ENCODE measurements at places on chromosomes 2 and 18.
A peak's percentile ranks its signal among the peaks of the same experiment; 100 is the strongest.

DNA sequence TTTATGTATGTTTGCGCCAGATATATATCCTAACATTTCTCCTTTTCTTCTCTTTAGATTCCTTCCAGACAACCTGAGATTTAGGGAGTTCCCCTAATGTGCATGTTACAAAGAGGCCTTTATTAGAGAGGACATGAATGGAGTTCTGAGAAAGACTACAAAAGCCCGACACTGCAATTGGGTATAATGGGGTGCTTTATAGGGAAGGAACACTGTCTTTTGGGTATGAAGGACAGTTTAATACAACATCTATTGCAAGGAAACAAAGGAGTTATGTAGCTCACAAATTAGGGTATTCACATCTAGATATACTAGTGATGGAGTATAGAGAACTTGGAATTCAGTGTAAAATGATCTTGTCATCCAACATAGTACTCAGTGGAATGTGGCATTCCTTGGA is 383.8 kb downstream of the FIGN start:
- no peak for DNase-seq

GRCh38 chr2:55133467-55134315 is 83.4 kb upstream of the RTN4 start:
- peak; percentile 75 for DNase-seq

DNA sequence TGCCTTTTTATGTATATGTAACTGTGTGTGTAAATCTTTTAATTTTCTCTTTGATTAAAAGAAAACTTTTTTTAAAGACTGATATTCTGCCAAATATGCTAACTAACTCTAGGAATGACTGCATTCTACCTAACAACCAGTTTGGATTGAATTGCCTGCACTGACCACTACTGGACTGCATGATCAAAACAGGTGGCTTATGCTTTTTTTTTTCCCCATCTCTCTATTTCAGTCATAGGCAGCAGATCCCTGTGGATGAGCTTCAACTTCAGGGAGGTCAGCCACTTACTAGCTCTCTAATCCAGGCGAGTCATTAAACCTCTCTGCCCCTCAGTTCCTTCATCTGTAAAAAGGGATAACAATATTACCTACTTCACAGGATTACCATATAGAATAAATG is 138.6 kb upstream of the SERTAD2 start:
- peak; percentile 19 for DNase-seq

DNA sequence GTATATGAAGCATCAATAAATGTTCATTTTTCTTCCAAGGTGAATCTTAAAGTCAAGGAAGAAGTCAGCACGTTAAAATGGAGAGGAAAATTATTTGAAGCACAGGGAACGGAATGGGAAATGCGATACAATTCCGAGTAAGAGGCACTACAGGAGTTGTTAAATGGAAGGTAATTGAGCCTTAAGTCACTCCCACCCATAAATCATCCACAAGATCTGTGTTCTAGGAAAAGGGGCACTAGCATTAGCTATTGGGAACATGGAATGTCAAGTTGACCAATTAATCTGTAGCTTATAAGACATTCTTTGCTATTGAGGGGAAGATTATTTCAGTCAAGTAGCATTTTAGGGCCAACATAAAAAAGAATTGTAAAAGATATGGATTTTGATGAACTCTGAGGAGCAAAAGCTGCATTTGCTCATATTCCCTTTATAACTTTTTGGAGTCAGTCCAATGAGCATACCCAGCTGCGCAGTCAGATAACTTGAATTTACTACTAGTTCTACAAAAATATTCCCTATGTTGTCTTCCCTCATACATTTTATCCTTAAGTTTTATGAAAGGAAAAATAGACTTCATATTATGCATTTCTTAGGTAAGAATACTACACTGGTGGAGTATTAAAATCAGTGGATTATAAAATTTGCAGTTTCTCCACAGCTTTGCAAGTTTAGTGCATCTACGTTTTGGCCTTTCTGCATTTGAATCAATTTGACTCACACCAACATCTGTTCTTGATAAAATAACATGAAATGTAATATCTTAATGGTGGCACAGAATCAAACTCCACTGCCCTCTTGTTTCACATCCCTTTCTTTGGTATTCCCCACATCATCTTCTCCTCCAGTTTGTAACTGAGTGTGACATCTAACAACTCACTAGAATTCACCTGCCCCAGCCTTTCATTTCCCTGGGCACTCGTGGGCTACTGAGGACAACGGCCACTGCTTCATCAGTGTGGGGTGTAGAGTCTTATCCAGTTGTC is 95.6 kb downstream of the SP3 start:
- no peak for DNase-seq

GRCh38 chr2:135490376-135490775 is 40.6 kb downstream of the ZRANB3 start:
- DNase-seq, result no peak

GRCh38 chr2:178886006-178886405 is 78.8 kb upstream of the TTN start:
- DNase-seq, result no peak

DNA sequence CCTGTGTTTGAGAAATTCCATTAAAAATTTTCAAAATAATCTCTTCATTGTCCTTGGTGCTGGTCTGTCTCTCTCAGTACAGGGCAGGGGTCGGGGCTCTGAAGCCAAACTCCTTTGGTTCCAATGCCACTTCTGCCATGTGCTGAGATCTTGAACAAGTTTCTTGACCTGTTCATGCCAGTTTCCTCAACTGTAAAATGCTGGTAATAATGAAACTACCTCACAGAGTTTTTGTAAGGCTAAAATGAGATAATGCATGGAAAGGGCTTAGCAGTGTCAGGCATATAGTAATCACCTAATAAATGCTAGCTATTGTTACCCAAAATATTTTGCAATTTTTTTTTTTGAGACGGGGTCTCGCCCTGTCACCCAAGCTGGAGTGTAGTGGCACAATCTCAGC is 16.9 kb upstream of the MREG start:
- DNase-seq, result no peak

- no peak for DNase-seq
Measured at GRCh38 chr2:85732467-85733120, 21.2 kb upstream of the ATOH8 start.

GRCh38 chr2:232415736-232416520 is 9.3 kb downstream of the ALPG start:
- DNase-seq, result no peak

All from K562 (cell line).